ENCODE measurements at places on chromosomes 7 and 10.

- no peak for DNase-seq
Observed at GRCh38 chr10:95792874-95793285, 36.9 kb downstream of the ENTPD1 start.

DNA sequence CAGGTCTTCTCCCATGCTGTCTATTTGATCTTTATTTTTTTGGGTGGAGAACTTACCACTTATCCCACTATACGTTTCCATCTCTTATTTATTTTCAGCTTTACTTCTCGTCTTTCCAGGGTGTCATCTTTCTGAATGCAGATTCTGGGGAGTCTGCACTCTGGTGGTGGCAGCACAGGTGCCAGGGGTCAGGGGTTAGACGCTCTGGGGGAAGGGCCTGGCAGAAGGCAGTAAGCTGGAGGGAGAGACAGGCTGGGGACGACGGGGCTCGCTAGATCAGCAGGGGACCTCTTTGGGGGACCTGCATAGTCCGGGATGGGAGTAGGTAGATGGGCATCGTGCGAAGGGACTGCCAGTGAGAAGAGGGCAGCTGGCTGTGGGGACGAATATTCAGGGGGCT is 22.3 kb downstream of the CHST12 start:
- no peak for DNase-seq

GRCh38 chr7:139741239-139741638 is 36.6 kb downstream of the HIPK2 start:
- DNase-seq = no peak

- DNase-seq = no peak
Observed at GRCh38 chr7:19351341-19352304, 206.4 kb upstream of the FERD3L start.

- DNase-seq = no peak
Observed at GRCh38 chr7:159015454-159016410, 128.9 kb downstream of the VIPR2 start.

- no peak for DNase-seq
Observed at GRCh38 chr7:69568266-69568665, 30.0 kb upstream of the AUTS2 start.

DNA sequence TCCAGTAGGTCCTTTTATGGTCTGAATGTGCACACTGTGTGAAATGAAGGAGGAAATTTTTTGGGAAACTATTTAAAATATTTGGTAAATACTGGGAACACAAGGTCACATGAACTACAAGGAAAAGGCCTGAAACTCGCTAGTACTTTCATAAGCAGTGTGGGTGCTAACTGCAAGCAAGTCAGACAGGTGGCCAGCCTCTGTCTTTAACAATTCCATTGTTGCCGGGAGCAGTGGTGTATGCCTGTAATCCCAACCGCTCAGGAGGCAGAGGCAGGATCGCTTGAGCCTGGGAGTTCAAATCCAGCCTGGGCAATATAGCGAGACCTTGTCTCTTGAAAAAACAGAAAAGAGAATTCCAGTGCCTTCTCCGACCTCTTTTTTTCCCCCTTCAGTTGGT is 37.5 kb downstream of the SMURF1 start:
- DNase-seq = no peak

GRCh38 chr7:48213226-48213625 is 42.0 kb downstream of the ABCA13 start:
- no peak for DNase-seq

Data from amygdala (tissue), 56 donors.